ENCODE measurements at places on chromosomes 2 and 18.
A peak's percentile ranks its signal among the peaks of the same experiment; 100 is the strongest.

DNA sequence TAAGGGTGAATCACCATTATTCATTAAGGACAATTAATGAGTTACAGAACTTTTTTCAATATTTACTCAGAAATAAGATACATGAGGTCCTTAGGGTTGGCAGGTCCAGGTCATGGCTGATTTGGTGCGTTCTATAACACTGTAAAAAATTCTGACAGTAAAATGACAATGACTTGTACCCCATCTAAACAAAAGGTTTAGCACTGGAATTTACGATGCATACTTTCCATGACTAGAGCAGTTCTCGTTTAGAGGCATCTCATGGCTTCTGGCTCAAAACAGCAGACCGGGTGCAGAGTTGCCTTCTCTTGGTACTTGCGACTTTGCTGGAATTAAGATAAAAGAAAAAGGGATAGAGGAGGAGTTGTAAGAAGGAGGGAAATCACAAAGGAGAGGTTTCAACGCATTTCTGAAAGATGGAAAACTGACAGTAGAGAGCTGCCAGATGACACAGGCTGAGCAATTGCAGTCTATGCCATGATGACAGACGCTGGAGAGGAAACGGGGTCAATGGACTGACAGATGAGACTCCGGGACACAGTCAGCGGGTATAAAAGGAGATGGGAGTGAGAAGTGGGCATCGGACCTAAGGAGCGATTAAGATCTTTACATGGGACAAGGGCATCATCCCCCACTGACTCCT, 4.1 kb upstream of the CYS1 start:
- no peak for DNase-seq

- DNase-seq = no peak
These were observed 5.3 kb upstream of the KRCC1 start for GRCh38 chr2:88060907-88061275.

DNA sequence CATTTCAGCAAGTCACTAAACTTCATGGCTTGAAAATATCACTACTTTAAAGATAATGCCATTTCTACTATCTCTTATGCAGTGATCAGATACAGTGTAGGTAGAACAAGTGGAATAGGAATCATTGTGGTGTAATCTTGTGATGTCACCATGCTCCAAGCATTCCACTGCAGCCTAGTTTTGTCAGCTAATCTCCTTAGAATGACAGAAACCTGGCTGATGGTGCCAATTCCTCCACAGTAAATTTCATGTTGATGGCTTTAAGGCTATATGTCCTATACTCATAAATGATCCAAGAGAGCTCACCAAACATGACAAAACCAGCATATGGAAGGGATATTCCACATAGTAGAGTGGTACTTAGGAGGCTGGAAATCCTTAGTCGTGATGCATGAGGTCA, 184.9 kb downstream of the PDE1A start:
- no peak for DNase-seq

- DNase-seq = no peak
These were observed 230.7 kb downstream of the MYO3B start for GRCh38 chr2:170408461-170409163.

DNA sequence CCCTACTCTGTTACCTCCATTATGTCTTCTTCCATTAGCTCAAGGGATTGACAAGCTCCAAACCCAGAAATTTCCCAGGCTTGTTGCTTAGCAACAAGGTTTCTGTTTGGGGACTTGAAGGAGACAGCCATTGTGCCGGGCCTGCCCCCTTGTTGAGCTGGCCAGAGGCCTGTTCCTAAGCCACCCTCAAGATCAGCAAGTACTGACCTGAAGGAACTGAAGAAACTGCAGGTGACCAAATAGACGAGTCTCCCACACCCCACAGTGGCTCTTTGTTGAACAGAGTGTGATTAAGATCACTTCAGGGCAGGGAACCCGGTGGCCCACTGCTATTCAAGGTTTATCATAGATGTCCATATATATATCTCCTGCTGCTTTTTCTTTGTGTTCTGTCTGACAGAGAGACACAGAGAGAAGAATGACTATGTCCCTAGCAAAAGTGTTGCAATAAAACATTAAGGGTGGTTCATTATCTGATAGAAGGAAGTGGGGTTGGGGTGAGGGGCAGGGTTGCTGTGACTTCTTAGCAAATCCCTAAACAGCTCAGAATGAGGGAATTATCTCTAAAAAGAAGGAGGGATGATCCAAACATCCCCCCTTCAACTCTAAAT, 69.2 kb downstream of the RNF144A start:
- DNase-seq = no peak

DNA sequence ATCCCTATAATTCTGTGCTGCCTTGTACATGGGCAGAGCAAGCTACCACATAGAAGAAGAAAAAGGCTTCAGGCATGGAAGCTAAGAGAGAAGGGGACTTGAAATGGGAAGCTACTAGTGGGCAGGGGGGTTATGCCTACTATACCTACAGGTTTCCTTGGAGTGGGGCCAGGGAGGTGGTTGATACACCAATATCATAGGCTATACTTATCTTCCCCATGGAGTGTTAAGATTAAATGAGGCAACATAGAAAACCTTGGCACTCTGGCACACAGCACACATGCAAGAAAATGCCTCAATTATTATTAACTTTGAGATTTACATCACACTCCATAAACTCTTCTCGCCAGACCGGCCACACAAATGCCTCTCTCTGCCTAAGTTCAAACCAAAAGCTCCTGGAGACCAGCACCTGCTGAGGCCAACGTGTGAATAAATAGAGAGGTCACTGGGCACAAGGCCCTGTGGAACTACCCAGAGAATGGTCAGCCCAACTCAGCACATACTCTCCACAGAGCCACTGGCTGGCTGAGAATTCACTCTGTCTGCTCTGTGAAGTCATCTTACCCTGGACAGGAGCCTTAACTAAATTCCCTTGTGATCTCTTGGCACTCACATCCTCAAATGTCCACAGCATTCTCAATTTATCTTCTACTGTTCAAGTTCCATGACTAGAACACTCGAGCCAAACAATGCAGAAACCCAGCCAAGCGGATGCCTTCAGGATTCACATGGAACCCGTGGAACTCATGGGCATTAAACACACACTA, 498.7 kb downstream of the BCL11A start:
- DNase-seq = no peak

DNA sequence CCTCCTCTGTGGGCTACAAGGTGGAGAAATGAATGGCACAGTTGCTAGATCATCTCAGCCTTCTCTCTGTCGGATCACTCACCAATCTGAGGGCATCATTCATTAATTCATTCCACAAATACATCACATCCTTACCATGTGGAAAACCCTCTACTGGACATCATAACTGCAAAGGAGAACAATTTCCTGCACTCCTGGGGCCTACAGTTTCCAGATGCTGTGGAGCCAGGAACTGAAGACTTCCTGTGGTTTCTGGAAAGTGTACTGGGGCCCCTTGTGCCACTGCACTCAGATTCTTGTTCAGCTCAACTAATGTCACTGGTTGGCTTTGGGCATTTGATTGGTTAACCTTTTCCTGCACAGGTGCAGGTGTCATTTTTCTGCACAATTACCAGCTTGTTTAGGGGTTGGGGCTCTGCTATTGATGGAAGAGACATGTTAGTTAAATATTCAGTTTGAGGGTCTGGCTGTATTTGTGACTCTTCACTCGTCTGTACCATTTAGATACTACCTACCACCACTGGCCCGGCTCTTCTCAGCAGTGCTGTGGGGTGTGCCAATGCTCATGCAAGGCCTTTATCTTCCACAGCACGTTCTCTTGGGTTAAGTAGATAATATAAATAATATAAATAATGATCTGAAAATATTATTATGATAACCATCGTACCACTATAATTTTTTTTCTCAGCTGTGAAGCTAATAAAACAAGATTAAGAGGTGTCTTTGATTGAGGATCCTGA, 427.3 kb downstream of the TSN start:
- no peak for DNase-seq

DNA sequence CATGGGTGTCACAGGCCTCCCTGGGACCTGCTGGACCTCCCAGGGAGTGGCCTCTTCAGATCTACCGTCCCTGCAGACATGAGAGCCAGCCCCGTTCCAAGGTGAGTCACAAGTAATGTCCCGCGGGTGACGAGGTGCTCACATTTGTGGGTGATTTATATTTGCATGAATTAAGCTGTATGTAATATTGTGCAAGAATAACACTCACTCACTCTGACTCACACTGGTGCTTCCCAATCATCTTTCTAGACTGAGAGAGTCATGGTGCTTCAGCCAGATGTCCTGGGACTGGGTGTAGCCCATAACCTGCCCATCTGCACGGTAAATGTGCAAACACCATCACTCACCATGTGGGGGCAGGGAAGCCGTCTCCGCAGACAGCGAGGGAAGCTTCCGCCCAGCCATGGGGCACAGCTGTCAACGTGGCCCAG, 347.5 kb upstream of the SALL3 start:
- DNase-seq = no peak

GRCh38 chr2:223282221-223282620, 230.2 kb downstream of the KCNE4 start:
- no peak for DNase-seq

DNA sequence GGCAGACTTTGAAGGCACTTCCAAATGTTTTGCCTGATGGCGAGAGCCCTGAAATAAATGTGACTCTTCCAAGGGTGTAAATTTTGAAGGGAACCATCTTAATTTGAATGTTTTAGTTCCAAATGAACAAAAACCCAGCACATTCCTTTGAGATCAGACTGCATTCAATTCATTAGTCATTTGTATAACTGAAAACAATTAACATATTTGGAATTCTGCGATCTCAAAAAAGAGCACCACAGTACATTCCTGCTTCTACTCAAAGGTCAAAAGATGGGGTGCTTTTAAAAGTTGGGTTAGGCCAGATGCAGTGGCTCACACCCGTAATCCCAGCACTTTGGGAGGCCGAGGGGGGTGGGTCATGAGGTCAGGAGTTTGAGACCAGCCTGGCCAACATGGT, 38.2 kb upstream of the CHRNA1 start:
- no peak for DNase-seq

- DNase-seq = no peak
These were observed 37.3 kb upstream of the REL start for GRCh38 chr2:60844105-60844504.

- peak; percentile 28 for DNase-seq
These were observed 961 bp upstream of the SLC40A1 start for GRCh38 chr2:189581354-189582139.

DNA sequence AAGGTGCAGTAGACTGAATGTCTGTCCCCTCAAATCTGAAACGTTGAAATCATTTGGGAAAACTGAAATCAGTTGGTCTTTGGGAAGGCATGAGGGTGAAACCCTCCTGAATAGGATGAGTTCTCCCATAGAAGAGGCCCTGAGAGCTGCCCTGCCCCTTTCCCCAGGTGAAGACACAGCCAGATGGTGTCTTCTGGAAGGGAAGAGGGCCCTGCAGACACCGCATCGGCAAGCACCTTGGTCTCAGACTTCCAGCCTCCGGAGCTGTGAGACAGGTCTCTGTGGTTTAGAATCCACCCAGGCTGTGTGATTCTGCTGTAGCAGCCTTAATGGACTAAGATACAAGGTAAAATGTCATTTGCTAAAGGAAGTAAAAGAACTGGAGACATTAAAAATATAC, 42.1 kb upstream of the SNTG2 start:
- DNase-seq = no peak

GRCh38 chr2:237456200-237456843, 30.7 kb upstream of the MLPH start:
- no peak for DNase-seq

DNA sequence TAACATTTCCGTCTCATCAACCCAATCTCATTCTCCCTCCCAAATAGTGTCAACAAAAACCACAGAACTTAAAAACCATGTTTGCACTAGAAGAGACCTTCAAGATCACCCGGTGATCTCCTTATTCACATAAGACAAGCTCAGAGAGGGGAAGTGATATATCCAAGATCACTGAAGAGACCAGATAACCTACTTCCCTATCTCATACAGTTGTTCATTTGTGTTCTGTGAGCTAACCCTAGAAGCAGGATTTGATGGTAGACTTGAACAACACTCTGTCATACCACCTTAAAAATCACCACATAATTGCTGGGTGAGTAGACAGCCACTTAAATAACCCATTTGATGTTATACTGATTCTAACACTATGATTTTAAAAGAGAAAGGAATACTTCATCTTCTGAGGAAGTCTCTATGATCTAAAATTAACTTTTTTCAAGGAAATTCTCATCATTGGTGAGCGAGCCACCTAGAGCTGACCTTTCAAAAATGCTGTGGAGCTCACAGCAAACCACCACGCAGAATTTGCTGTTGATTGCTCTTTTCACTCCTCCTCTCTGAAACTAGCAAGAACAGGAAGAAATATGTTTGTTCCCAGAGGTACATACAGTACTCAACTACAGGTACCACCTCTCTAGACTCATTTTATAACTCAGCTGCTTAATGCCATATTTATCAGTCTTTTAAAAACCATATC, 15.1 kb downstream of the AAK1 start:
- DNase-seq = no peak

Measured in GM20000 (cell line).